ENCODE measurements at places on chromosomes 12 and 14.

- DNase-seq: no peak
These were observed 2.8 kb downstream of the PRIM1 start for GRCh38 chr12:56749359-56749758.

DNA sequence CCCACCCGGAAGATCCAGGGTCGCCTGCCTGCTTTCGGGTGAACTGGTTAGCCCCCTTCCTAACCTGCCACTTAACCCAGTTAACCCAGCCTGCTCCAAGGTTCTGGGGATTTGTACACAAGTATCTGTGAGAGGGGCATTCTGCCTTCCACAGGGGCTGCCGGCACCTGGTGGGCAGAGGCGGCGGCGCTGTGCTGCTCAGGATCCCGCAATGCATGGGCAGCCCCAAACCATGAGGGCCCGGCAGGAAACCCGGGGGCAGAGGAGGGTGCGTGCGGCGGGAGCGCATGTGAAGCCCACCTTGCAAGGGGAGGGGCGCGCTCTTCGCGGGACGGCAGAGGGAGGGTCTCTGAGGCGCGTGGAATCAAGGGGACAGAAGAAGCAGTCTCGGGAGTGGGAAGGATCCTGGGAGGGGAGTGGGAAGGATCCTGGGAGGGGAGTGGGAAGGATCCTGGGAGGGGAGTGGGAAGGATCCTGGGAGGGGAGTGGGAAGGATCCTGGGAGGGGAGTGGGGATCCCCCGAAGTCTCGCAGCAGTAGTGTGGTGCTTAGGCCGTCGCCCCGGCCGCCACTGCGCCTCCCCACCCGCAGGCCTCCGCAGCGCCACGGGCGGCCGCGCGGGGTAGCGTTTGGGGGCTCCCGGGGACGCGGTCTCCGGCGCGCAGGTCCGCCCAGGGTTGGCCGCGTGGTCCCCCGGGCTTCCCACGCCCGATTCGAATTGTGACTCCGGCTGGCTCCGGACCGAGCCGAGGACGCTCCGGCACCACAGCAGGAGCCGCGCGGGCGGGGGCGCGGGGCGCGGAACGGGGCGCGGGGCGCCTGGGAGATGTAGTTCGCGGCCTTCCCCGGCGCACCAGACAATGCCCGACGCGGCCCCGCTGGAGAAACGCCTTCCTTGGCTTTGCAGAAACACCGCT lies 4.9 kb upstream of the MTA1 start:
- DNase-seq: peak; percentile 5

DNA sequence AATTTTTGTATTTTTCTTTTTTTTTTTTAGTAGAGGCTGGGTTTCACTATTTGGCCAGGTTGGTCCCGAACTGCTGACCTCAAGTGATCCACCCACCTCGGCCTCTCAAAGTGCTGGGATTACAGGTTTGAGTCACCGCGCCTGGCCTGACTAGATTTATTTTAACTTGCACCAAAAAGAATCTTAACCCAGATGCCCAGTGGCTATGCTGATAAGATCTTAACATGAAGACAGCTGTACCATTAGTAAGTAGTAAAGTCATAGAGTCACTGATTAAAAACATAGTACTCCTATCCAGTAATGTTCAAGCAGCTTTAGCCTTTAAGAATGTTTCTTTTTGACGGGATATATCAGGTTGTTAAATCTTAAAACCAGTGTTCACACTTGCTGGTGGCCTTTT lies 1061.8 kb upstream of the FLRT2 start:
- peak; percentile 51 for DNase-seq

DNA sequence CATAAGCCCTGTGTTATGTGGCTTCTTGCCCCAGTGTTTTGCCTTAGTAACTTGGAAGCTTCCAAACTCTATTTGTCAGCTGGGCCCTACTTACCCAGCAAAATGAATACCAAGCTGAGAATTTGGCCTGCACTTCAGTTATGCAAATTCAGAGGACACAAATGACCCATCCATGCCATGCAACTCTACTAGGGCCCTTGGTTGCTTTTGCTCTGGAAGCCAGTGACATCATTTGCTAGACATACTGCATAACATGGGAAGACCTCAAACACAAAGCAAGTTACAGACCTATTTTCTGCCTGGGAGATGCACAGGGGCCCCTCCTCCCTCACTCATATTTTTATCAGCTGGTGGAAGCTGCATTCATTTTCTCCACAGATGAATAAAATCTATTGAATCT lies 90.2 kb upstream of the PPM1H start:
- DNase-seq: no peak

GRCh38 chr14:93044556-93044955 lies 71.2 kb downstream of the ITPK1 start:
- DNase-seq: no peak

DNA sequence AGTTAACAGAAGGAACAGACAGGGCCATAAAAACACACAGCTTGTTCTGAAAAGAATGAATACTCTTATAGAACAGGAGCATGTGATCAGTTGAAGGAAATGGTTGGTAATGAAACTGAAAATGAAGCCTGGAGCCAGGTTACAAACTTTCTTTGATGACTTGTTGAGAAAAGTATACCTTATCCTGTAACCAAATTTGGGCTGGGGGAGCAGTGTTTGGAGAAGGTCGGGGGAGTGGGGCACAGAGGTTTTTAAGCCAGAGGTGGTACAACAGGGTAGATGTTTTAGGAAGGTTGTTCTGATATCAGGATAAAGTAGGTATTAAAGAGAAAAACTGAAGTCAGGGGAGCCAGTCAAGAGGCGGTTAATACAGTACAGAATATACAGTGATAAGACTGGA lies 8.2 kb downstream of the GOLT1B start:
- DNase-seq: no peak

DNA sequence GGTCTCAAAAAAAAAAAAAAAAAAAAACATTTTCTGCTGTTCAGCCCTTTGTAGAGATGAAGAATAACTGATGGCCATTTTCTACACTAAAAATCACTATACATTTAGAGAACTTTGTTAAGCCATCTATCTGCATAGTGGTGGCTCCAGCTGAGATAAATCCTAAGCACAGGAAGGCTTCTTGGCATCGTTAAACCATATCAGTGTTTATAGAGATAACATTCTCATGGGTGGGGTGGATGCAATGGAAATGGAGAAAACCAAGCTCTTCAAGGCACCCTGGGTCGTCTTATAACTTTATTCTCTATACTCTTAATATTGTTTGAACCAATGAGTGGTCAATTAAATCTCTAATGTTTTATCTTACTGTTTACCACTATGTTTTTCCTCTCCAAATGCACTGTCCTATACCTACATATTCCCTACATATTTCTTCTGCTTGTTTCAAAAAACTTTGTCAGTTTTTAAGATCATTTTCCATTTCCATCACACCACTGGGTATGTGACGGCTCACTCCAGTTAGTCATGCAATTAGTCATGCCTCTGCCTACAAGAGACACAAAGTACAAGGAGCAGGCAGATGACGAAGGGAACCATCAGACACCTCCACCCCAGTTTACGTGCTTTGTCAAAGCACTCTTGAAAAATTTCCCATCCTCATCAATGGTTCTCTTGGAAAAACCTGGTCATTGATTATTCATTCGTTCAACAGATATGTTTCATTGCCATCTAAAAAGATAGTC lies 119.3 kb upstream of the OVCH1 start:
- DNase-seq: no peak

GRCh38 chr12:107891967-107892366 lies 117.5 kb downstream of the ASCL4 start:
- no peak for DNase-seq

GRCh38 chr14:58272588-58273372 lies 25.6 kb upstream of the ARID4A start:
- no peak for DNase-seq

GRCh38 chr12:112836736-112837628 lies 45.4 kb downstream of the RPH3A start:
- DNase-seq: no peak

DNA sequence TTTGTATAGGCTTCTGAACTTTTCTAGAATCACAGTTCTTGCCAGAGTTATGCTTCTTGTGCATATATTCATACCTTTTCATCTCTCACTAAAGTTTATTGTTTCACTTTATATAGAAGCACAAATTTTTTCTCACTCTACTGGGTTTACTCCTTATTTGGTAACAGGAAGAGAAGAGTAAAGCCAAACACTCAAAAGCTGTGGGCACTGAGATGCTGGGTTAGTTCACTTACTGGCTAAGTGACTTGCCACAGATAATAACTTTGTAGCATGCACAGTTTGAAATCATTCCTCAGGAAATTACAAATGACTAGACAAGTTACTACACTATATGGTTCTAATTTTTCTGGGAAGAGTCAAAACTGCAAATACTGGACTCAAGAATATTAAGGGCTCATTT lies 7.8 kb downstream of the HIGD1C start:
- DNase-seq: no peak

- no peak for DNase-seq
These were observed 64.2 kb downstream of the PHETA1 start for GRCh38 chr12:111304642-111305071.

- DNase-seq: no peak
These were observed 354.4 kb downstream of the MED13L start for GRCh38 chr12:115922952-115923564.

GRCh38 chr12:87793131-87793530 lies 236.1 kb downstream of the C12orf50 start:
- no peak for DNase-seq

DNA sequence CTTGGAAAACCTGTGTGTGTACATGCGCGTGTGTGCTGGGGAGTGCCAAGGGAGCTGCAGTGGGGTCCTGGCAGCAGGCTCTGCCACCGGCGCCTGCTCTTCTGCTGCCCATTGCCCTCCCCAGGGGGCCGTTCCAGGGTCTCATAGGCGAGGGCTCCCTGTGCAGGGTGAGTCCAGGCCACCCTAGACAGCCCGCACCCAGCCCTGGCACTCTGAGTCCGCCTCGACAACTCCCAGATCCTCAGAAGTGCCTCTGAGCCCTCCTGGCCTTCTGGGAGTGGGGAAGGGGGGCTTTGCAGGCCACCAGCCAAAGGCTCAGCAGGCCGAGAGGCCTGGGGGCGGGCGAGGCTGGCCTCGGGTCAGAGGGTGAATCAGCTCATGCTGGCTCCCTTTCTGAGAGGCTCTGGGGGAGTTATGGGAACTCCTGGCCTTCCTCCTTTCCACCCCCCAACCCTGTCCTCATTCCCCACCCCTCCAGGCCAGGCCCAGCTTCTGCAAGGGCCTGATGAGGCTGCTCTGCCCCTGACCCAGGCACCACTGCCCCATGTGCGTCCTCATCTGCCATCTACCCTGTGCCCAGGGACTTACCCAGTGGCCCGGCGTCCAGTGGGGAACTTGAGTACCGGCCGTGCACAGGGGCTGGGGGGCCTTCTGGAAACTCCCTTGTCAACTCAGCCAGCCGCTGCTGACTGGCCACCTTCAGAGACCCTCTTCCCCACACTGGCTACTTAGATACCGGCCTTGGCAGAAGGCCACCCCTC lies 2.1 kb upstream of the TEDC1 start:
- DNase-seq: no peak

GRCh38 chr14:22837114-22837749 lies 847 bp downstream of the MMP14 start:
- no peak for DNase-seq

- DNase-seq: no peak
These were observed 633 bp downstream of the STX2 start for GRCh38 chr12:130838284-130838950.

DNA sequence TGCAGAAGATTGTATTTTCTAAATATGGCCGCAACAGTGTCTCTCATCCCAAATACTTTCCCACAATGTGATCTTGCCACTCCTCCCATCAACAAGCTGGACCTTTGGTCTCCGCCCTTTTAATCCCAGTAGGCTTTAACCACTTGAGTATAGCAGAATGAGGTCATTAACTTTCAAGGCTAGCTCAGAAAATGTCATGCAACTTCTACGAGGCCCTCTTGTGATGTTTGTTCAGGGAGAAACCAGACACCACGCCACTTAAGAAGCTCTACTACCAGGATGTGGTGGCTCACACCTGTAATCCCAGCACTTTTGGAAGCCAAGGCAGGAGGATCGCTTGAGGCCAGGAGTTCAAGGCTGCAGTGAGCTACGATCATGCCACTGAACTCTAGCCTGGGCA lies 20.1 kb upstream of the OR6J1 start:
- no peak for DNase-seq

DNA sequence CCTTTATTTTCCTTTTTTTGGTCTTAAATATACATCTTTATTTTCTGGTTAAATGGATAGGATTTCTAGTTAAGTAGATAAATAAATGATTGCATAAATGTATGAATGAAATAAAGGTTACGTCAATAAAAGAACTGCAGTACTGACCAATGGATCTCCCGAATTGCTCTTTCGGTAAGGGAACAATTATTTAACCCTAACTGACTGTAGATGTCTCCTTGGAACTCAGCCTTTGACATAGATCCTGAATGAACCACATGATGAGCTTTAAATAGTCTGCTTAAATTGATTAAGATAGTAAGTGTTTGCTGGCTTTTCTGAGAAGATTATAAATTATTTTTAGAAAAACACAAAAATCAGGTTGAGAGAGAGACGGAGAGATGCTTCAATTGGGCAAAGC lies 391.0 kb upstream of the SYT1 start:
- no peak for DNase-seq

DNA sequence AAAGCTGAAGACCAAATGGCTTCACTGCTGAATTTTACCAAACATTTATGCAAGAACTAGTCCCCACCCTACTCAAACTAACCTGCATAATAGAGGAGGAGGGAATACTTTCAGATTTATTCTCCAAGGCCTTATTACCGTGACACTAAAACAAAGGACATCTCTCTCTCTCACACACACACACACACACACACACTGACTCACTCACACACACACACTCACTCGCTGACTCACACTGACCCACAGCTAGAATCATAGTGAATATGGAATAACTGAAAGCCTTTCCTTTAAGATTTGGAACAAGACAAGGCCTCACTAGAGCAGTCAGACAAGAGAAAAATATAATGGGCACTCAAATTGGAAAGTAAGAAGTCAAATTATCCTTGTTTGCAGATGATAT lies 1014.1 kb downstream of the TMTC2 start:
- DNase-seq: no peak

GRCh38 chr12:92034083-92034482 lies 111.6 kb downstream of the BTG1 start:
- no peak for DNase-seq

DNA sequence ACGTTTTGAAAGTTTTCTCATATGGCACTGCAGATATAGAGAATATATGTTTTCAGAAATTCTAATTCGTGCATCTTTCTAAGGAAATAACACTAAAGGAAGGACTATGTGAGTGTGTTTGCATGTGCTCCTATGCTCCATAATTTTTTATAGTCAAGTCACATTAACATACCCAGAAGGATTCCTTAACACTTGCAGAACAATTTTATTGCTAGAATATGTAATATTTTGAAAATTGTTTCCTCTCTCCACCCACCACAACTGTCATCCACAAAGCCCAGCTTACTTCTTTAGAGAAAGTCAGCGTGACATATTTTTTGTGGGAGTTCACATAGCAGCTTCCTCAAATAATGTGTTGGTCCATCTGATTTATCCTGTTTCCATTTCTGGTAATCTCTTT lies 604.6 kb upstream of the MGAT4C start:
- DNase-seq: no peak

- no peak for DNase-seq
These were observed 1095.2 kb downstream of the FSCB start for GRCh38 chr14:43411841-43412240.

DNA sequence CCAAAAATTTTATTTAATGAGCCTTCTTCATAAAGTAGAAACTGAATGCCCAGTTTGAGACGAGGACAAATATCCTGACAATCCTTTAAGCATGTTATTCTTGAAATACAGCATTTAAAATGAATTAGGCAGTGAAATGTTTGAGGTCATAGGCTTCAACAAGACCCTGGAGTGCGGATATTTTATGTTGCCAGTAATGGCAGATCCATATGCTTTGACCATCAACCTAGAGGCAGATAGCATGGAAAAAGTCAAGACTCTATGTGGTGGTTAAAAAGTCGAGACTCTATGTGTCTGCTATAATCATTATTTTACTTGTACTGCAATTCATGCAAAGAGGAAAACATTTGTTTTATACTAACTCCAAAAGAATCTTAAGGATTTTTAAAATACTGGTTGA lies 2.0 kb upstream of the MAP4K5 start:
- no peak for DNase-seq
